Glomerular endothelial cell (primary cell): ENCODE measurements at places on chromosomes 3 and 15. TPM values are rescaled to one million over a fixed set of nuclear protein-coding genes. Genes with fewer than 3 reads are reported as not detected.

Gene ABHD14A
- 13.5 and 17.0 TPM in 2 replicates for total RNA-seq

Gene MST1R
- total RNA-seq = 0.10 and 0.18 TPM in 2 replicates

Gene PPM1L
- total RNA-seq = 1.9 and 3.2 TPM in 2 replicates

Gene NUTM1
- not detected in 2 replicates for total RNA-seq

Gene FHIT
- 0.48 and 8.1 TPM in 2 replicates for total RNA-seq

Gene THSD4
- 110 and 134 TPM in 2 replicates for total RNA-seq

Gene EFCC1
- total RNA-seq = 1.8 and 3.0 TPM in 2 replicates

Gene ALPK3
- total RNA-seq = 68.4 and 91.5 TPM in 2 replicates

Gene ALS2CL
- 7.8 and 13.5 TPM in 2 replicates for total RNA-seq

Gene GP9
- total RNA-seq = not detected in 2 replicates

Gene FBXL22
- 0.10 and 0.12 TPM in 2 replicates for total RNA-seq

Gene GABRB3
- total RNA-seq = 0.05 TPM in 1 of 2 replicates, not detected in the other

Gene PLCB2
- 3.0 and 5.1 TPM in 2 replicates for total RNA-seq

DNA sequence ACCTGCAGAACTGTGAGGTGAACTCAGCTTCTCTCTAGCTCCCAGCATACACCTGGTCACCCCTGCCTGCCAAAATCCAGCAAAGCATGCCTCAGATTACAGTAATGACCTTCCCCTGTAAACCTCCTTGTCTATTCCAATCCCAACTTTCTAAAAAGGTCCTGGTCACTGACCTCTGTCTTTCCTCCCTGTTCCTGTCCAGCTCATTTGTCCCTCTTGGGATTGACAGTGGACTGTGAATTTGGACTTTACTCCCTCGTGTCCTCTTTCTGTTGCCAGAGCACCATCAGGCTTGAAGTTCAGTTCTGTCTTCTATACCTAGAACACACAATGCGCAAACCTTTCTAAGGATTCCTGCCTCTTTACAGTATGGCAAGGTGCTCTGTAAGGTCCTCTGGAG, 50.3 kb downstream of the MTHFS start:
- no peak for DNase-seq

GRCh38 chr3:18444595-18445400, 19.7 kb upstream of the SATB1 start:
- no peak for DNase-seq

DNA sequence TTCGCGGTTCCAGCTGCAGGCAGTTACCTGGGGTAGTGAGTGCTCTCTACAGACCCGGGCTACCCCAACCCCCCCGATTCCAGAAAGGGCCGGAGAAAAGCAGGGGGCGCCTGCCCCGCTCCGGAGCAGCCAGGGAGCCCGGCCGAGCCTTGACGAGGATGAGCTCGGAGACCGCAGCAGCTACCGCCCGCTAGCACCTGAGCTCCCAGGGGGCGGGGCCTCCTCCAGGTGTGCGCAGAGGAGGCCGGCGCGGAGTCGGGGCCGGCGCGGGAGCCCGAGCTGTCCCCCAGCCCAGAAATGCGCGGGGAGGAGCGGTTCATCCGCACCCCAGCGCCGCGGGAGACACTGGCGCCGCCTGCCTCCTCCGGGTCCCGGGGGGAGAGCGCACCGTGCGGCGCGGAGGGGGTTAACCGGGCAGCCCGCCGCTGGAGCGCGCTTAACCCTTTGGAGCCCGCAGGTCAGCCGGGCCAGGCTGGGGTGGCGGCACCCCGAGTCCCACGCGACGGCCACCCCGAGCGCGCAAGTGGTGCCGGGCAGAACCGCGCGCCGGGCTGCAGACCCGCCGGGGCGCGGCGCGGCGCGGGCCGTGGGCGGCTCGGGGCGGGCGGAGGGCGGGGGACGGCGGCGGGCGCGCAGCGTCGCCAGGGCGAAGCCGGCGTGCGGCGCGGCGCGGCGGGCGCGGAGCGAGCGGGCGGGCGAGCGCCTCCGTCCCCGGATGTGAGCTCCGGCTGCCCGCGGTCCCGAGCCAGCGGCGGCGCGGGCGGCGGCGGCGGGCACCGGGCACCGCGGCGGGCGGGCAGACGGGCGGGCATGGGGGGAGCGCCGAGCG, at the start of gene CACNA1D:
Gene CACNA1D, plus strand, starts transcription at position 649 of the 829 bp plus-strand sequence. CDS start 556 bp downstream, outside the sequence.
- DNase-seq = no peak

GRCh38 chr3:36124118-36124796, 256.0 kb upstream of the STAC start:
- DNase-seq = peak; percentile 45

- DNase-seq = no peak
Measured at GRCh38 chr3:168863561-168863960, 767.8 kb upstream of the GOLIM4 start.

- no peak for DNase-seq
Measured at GRCh38 chr3:194422188-194422587, 23.1 kb upstream of the GP5 start.

DNA sequence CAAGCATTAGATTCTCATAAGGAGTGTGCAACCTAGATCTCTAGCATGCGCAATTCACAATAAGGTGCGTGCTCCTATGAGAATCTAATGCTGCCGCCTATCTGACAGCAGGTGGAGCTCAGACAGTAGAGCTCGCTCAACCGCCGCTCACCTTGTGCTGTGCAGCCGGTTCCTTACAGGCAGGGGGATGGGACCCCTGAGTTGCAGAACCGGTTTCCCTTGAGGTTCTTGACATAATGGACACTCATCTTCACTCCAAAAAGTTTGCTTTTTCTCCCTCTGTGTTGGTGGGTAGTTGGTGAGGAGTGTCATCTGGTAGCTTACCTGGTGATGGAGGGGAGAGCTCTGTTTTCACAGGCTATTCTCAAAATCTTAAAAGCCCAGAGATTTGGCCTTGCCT, 324.0 kb upstream of the TBL1XR1 start:
- DNase-seq = no peak

- DNase-seq = no peak
Measured at GRCh38 chr15:63067306-63067705, 24.8 kb downstream of the TPM1 start.

GRCh38 chr15:100141311-100142001, 200.3 kb downstream of the ADAMTS17 start:
- DNase-seq = no peak

- DNase-seq = no peak
Measured at GRCh38 chr3:169153656-169154055, 509.9 kb downstream of the MECOM start.

- DNase-seq = no peak
Measured at GRCh38 chr3:152362086-152362485, 93.4 kb downstream of the MBNL1 start.

- DNase-seq = no peak
Measured at GRCh38 chr3:6512172-6512800, 348.6 kb upstream of the GRM7 start.

- DNase-seq = no peak
Measured at GRCh38 chr3:23202203-23202920, 765 bp upstream of the UBE2E2 start.

DNA sequence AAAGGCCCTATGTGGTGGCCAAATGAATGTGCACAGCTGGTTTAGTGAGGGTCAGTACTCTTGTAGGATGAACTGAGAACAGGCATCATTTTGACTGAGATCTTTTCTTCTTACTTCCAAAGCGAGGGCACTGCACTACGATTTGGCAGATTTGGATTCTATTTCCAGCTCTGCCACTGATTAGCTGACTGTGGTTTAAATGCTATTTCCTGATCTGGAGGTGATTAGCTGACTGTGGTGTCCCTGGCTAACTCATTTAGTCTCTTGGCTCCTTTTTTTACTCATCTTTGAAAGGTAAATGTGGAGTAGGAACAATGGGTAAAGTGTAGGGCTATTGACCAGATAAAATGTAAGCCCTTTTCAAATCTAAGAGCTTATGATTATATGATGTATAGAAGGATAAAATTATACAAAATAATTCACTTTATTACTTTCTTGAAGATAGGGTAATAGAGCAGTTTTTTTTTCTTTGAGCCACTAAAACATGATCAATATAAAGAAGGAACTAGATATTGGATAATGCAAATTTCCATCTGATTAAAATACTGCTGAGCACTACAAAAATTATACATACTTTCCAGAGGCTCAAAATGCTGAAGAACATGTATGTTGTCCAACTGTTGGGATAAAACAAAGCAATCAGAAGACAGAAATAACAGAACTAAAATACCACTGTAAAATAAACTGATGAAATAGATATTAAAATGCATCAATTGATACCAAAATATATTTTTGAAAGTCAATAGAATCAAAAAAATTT, 39.7 kb upstream of the PLOD2 start:
- no peak for DNase-seq

GRCh38 chr15:95536638-95537037, 793.9 kb upstream of the NR2F2 start:
- no peak for DNase-seq

- DNase-seq = no peak
Measured at GRCh38 chr3:129412542-129413198, 15.8 kb downstream of the EFCAB12 start.

DNA sequence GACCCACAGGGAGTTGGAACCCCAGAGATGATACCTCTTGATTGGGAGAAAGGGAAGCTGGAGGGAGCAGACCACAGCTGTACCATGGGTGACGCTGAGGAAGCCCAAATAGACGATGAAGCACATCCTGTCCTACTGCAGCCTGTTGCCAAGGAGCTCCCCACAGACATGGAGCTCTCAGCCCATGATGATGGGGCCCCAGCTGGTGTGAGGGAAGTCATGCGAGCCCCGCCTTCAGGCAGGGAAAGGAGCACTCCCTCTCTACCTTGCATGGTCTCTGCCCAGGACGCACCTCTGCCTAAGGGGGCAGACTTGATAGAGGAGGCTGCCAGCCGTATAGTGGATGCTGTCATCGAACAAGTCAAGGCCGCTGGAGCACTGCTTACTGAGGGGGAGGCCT, 201.1 kb downstream of the AKAP13 start:
- no peak for DNase-seq
